ENCODE measurements at places on chromosomes 1 and 21.

GRCh38 chr21:46626975-46627501, 8.4 kb upstream of the PRMT2 start:
- DNase-seq, result no peak

DNA sequence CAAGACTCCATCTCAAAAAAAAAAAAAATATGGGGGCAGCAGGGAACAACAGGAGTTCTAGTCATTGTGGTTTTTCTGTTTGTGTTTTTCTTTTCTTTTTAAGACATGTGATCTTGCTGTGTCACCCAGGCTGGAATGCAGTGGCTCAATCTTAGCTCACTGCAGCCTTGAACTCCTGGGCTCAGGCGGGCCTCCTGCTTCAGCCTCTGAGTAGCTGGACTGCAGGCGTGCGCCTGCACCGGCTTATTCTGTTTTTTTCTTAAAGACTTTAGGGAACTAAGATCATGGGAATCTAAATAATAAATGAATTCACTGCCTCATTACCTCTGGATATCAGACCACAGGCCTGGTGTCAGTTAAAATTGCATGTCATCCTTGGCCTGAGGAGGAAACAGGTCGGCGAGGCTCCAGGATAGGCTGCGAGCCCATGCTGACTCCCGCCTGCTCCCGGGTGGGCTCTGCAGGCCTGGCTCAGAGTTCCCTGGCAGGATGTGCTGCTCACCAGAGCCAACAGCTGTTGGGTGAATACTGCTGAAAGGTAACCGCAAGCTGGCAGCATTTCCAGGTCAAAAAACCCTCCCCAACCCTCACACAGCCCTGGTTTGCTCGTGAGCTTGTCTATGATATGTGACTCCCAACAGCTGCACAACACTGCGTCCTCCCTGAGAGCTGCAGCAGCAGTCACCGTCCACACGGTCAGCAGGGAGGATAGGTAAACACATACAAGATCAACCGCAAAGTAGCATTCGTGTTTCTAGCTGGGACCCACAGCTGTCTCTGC, 58.1 kb downstream of the SCCPDH start:
- DNase-seq, result peak; percentile 74

DNA sequence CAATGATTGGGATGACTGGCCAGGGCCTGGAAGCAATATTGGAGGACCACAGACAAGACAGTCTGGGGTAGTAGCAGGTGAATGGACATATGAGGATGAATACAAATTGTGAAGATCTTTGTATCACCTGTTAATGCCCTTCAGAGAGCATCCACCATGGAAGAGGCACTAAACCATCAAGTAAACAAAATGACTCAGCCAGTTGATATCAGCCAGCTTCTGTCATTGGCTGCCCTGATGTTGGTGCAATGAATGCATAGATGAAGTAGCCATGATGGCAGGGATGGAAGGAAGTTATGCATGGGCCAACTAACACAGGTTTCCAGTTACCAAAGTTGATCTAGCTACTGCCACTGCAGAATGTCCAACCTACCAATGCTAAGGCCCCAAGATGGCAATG, 16.1 kb upstream of the ERI3 start:
- no peak for DNase-seq

DNA sequence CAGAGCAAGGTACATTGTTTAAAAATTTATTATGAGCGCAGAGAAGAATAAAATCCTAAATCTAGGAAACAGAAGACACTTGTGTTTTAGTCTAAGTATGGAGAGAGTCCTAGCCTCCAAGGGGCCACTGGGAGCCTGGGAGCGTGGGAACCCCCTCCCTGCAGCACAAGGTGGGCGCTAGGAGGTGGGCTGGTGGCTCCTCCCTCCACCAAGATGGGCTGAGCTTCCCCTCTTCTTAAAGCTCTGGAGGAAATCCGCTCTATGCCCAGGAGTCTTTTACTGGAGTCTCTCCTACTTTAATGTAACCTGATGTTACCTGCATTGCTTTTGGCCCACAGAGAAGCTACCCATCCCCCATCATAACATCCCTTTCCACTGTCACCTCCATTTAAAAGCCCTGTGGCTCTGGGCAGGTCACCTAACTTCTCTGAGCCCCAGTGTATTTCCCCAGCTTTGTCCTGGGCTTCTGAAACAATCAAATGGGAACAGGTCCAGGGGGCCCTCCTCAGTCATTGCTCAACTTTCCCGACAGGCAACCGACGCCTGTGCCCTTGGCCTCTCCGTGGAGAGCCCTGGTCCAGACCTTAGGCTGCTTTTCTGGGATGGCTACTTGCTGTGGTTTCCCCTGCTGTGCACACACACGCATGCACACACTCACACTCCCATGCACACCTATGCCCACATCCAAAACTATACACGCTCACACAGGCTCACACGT, 181.5 kb downstream of the NPHP4 start:
- DNase-seq, result no peak

GRCh38 chr1:210003501-210003900, 65.5 kb downstream of the SYT14 start:
- DNase-seq, result no peak

GRCh38 chr1:220338759-220339158, 66.5 kb upstream of the RAB3GAP2 start:
- DNase-seq, result no peak

DNA sequence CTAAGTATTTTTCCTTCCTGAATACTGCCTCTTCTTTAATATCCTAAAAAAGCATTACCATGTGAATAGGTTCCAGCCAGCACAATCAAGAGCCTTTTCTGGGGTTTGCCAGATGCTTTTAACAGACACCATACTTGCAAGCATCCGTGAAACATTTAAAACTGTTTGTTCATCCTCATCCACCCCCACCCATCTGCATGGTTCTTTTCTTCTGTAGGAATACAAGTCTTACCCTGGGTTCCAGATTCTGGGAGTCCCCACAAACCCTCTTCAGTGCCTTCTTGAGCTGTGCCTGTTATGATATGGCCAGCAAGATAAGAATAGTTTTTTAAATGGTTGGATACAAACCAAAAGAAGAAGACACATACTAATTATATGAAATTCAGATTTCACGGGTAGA, 354.9 kb upstream of the PLXNA2 start:
- no peak for DNase-seq

GRCh38 chr21:38667291-38667870, 138.3 kb upstream of the ETS2 start:
- DNase-seq, result no peak

GRCh38 chr1:47438165-47439016, 547 bp downstream of the FOXD2 start:
- DNase-seq, result no peak

DNA sequence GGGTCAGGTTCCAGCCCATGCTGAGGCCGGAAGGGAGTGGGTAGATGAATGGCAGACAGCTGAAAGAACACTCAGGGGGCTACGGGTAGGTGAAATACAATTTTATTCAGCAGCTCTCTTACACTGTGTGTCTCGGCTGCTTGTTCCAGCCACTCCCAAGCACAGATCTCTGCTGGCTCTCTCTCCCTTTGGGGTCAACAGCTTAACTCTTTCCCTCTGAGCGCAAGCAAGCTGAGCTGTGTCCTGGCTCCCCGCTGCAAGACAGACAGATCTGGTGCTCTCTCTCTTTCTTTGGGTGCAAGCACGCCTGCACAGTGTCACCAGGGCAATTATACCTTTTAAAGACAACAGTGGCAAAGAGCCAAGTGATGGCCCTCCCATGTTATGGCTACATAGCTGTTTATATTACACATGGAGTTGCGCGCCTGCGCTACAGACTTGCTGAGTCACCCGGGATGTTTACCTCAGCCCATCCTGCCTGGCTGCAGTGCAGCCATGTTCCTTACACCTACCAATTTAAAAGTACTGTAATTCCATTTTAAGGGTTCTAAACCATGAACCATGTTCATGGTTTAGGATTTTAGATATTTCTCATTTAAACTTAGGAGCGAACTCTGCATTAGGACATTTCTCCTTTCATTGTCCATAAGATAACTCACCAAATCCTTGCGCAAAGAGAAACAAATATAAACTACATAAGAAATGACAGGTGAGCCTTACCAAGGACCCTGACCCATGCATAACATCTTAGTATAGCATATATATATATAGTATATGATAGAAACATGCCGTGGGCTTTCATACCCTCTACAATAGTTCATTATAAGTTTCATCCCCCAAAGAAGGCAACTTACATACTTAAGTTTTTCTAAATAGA, 396.5 kb downstream of the SMYD3 start:
- peak; percentile 83 for DNase-seq

DNA sequence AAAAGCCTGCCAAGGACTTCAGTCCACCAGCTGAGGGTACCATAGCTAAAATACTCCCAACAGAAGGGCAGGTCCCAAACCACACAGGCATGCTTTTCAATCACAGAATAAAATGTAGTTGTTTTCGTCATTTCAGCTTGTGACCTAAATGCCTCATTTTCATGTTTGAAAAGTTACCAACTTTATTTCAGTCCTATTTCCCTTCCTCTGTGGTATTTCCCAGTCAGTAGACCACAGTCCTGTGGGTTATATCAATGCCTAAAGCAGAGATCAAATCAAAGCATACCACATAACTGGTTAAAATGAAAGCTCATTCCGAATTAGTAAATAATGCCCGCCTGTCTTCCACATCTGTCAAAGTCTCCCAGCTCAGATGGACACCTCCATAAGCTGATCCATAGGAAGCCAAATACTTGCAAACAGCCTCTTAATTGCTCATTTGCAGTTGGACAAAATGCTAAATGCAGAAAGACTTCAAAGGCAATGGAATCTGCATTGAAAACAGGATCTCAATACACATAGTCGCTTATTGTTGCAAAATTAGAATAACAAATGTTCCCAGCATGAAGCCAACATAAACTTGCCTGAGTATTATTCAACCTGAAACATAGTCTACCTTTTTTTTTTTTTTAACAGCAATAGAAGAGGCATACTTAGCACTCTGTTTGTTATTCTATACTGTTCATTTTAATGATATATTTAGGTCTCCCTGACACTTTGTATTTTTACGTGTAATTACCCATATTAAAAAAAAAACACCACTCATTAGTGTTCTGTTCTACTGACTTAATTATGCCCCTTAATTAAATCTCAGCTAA, 53.9 kb downstream of the NR5A2 start:
- no peak for DNase-seq

DNA sequence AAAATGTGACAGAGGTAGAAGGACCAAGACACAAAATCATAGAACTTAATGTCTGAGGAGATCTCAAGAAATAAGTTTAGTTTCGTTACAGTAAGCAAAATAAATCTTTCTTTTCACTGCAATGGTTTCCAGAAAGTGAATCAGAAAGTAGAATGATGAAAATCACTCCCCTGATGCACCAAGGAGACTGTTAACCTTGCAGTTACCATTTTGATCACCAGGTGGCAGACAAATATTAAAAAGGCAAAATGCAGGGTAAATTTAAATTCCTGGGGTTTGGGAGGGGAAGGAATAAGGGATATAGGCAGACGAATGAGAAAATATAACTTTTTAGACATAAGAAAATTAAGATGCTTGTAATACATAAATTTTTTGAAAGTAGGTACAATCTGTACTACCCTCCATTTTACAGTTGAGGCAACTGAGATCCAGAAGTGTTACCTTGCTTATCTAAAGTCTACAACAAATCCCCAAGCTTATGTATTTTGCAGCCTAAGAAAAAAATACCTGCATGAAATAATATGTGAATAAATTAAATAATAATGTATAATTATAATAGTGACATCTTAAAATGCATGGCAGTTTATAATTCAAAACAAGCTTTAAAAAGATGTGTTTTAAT, 253.2 kb downstream of the CRB1 start:
- peak; percentile 30 for DNase-seq

DNA sequence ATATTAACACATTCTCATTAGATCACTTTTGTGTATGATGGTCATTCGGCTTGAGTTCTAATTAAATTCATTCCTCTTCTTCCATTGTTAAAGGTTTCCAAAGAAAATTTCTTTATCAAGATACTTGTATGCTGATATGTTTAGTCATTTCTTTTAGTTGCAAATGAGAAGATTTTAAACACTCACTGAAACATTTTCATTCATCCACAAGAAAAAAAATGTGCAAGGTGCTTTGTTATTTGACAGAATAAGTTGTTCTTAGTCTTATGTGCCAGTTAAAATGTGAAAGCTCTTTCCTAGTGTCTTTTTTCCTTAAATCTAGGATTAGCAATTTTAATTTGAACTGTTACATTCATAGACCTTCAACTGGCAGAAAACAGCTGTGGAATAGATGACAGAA, 727.0 kb upstream of the NEGR1 start:
- no peak for DNase-seq

- DNase-seq, result no peak
Observed at GRCh38 chr1:62628506-62628905, 31.2 kb downstream of the ANGPTL3 start.

DNA sequence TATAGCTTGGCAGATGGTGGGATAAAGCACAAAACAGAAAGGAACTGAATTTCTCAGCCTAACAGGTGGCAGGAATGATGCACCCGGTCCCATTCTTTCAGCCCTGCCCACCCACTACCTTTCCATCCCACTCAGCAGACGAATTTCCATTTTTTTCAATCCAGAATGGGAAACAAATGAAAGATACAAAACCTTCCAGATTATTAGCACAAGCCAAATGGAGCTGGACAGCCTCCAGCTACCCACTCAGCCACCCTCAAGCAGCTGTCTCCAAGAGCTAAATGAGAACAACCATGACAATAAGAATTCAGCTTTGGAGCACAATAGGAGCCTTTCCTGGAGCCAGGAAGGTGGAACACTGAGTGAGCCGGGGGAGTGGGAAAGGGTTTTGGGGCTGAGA, 96.3 kb upstream of the ST6GALNAC5 start:
- DNase-seq, result no peak

DNA sequence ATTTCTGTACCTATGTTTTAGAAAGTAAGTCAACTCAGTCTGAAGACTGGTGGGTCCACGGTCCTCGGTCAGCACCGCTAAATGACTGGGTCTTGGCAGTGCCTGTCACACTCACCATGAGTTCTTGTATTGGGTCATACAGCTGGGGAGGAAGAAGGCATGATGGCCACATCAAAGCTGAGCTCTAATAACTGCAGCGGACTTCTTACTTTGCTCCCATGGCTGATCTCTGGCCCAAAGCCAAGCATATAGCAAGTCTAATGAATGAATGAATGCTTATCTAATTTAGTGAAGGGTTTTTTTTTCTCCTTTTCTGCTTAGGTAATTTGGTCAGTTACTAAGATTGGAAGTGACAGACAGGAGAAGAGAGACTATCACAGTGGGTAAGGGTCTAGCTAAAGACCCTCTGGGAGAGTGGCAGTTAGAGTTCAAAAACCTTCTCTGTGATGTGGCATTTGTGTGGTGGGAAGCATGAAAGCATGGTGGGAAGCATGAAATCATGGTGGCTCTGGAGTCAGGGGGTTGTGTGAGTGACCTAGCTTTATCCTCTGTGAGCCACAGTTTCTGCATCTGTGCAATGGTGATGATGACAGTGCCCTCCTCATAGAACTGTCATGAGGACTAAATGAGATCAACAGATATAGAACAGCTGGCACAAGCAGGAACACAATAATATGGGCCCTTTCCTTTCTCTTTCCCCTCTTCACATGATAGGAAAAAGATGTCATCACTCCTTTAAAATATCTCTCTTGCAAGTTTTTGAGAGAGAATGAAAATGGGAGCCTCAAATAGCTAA, 78.9 kb upstream of the JAK1 start:
- no peak for DNase-seq

- DNase-seq, result no peak
Observed at GRCh38 chr1:230855886-230856285, 12.4 kb downstream of the C1orf198 start.

- DNase-seq, result no peak
Observed at GRCh38 chr1:54397090-54397591, 9.1 kb downstream of the SSBP3 start.
